Upper lobe of left lung (tissue), 6 donors: ENCODE measurements at places on chromosomes 7 and 10.

DNA sequence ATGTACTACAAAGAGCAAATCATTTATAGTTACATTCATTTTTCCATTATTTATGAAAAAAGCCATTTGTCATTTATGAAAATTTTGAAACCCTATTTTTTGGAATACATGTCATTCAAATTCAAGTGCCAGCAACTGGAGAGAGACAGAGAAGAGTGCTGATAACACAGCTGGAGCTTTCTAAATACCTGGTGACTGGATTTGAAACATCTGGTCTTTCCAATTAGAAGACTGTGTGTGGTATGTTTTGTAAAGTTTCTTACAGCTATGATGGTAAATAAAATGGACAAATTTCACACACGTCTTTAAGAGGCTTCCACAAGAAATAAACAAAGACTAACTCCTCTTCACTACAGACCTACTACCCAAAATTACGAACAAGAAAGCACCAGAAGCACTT is 56.8 kb downstream of the CHCHD3 start:
- DNase-seq = no peak

GRCh38 chr10:73950155-73950948 is 39.4 kb downstream of the PLAU start:
- no peak for DNase-seq

DNA sequence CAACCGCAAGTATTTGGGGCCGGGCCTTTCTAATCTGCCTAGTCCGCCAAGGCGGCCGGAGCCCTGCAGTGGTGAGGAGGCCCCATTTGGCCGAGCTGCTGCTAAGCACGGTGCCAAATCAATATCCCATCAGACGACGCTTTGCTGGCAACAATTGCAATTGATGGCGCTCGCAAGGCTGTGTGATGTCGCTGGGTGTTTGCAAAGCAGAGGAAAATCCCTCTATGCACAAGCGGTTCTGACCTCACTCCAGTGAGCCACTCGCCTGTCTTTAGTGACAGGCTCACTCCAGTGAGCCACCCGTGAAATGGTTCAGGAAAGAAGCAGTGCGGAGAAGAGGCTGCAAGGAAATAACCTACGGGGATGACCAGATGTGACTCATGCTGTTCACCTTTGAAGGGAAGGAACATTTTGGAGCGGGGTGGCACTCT is 18.3 kb upstream of the PDE1C start:
- DNase-seq = peak; percentile 43

DNA sequence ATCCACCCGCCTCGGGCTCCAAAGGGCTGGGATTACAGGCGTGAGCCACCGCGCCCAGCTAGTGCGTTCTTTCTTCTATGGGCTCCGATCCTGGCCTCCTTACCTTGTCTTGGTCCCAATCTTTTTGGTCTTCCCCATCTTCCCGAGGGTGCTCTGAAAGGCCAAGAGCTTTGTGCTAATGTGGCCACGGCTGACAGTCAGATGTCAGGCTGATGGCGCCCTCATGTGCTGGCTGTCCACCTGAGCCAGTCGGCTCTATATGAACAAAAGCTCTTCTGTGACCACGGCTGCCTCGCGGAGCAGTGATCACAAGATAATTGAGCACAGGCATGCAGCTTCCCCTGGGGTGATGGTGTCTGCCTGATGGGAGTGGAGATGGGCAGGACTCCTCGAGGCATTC is 11.0 kb upstream of the AHCYL2 start:
- no peak for DNase-seq
